ENCODE measurements at places on chromosomes 12 and 14.

- no peak for DNase-seq
These were observed 1.8 kb upstream of the MYL6B start for GRCh38 chr12:56150563-56150962.

DNA sequence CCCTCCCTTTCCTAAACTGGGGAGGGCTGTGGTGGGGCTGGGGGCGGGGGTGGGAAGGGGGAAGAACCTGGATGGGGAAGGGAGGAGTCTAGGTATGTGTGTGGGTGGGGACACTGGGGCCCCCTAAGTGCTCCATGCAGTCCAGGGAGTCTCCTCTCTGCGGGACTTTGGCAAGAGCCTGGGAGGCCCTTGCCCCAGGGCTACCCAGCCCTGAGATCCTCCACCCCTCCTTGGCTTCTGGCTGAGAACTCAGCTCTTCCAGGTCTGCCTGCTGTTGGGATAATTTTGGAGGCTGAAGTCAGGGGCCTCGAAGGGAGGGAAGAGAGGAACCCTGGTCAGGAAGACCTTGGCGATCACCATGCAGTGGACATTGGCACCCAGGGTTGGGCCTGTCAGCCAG is 2.2 kb upstream of the DLK1 start:
- DNase-seq = no peak

GRCh38 chr12:10363914-10364814 is 25.7 kb downstream of the KLRK1 start:
- DNase-seq = peak; percentile 42

DNA sequence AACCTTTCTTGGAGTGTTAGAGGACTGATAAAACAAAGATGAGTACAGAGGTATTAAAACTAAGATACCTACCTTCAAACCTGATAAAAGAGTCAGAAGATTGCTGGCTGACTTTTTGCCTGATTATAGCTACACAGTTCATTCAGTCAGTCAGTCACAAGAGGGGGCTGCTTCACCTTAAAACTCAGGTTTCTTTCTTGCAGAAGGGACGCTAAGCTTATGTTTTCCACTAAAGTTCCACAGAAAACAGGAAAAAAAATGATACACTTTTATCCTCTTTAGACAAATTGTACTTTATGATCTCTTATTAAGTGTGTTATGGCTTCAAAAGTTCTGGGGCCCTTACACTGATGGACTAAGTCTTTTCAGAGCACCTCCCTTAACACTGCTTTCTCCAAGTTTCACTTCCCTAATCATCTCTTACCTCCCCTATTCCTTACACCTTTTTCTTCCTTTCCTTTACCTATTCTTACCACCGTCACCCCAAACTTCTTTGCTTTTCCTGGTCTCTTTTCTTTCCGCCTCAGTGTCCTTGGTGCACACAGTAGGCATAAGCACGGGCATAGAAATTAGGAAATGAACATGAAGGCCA is 448.7 kb upstream of the OR4E1 start:
- no peak for DNase-seq

GRCh38 chr12:95262808-95263207 is 45.2 kb downstream of the VEZT start:
- no peak for DNase-seq
